ENCODE measurements at places on chromosomes 3 and 15. TPM values are rescaled to one million over a fixed set of nuclear protein-coding genes. Genes with fewer than 3 reads are reported as not detected.

- no peak for DNase-seq
Observed at GRCh38 chr15:98416222-98416855, 232.0 kb upstream of the IGF1R start.

- no peak for DNase-seq
Observed at GRCh38 chr3:140765246-140765645, 87.4 kb downstream of the TRIM42 start.

- no peak for DNase-seq
Observed at GRCh38 chr3:196236223-196236622, 19.9 kb downstream of the SLC51A start.

- no peak for DNase-seq
Observed at GRCh38 chr3:58924578-58924977, 125.2 kb downstream of the CFAP20DC start.

DNA sequence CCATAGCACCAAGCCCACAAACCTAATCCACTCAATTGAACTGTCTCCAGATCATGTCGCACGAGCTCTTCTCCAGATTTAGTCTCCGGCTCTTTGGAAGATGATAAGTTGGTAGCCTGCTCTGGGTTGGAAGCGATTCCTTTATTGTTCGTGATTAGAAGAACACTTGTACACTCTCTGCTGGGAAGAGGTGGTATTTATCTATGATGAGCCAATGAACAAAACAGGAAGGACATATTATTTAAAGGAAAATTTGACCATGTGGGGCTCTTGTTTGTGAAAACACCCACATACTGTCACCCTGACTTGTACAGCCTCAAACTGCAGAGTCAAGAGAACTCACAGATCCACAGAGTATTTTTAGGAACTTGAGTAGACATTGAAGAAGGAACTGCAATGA is 54.4 kb downstream of the MYZAP start:
- no peak for DNase-seq

GRCh38 chr15:66772604-66773128 is 70.6 kb downstream of the SMAD6 start:
- DNase-seq: no peak

DNA sequence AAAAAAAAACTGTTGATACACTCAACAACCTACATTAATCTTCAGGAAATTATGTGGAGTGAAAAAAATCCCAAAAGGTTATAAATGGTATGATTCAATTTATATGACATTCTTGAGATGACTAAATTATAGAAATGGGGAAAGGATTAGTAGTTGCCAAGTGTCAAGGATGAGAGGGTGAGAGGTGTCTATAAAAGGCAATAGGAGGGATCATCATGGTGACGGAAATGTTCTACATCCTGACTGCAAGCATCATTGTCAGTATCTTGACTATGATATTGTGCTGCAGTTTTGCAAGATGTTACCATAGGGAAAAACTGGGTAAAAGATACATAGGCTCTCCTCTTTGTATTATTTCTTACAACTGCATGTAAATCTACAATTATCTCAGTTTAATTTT is 125.6 kb downstream of the FRMD5 start:
- DNase-seq: no peak

GRCh38 chr15:75151214-75152128 is 50.2 kb upstream of the C15orf39 start:
- no peak for DNase-seq

GRCh38 chr3:25259871-25260270 is 168.2 kb upstream of the RARB start:
- DNase-seq: no peak

- DNase-seq: no peak
Observed at GRCh38 chr3:194870394-194871110, 184.9 kb downstream of the FAM43A start.

TEX55 gene
- total RNA-seq: not detected

CMTM8 gene
- not detected for total RNA-seq

MBD4 gene
- 15.8 TPM for total RNA-seq
